ENCODE measurements at places on chromosomes 3 and 15. TPM values are rescaled to one million over a fixed set of nuclear protein-coding genes. Genes with fewer than 3 reads are reported as not detected.

GOLGA6L7 gene
- total RNA-seq, result not detected

LEKR1 gene
- total RNA-seq, result 1.6 TPM

DNA sequence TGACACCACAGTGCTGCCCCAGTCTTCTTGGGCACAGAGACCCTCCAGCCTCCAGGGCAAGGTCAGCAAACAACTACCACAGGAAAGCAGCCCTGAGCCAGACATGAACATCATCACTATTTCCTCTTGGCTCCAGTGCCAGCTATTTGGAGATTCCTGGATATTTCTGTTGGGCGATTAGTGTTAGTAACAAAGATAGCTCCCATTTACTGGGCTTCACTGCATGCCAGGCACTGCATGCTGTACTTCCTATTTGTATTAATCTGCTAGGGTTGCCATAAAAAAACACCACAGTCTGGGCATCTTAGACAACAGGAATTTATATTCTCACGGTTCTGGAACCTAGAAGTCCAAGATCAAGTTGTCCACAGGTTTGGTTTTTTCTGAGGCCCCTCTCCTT, 255.1 kb upstream of the STT3B start:
- peak; percentile 62 for DNase-seq

DNA sequence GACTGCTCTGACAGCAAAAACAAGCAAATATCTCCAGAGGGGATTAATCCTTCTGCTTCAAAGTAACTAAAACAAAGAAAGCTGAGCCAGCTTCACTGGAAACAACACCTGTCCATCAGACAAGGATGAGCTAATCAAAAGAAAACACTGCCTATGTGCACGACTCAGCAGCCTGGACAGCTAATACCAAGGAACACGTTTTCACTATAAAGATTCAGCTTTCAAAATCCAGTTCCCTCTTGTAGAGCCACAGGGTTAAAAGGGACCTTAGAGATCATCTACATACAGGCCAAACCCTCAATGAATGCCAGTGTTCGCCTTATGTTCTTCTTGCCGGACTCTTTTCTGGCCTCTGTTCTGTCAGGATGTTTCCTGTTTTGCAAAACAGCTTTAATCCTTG, 6.9 kb downstream of the TUSC7 start:
- DNase-seq, result no peak

DNA sequence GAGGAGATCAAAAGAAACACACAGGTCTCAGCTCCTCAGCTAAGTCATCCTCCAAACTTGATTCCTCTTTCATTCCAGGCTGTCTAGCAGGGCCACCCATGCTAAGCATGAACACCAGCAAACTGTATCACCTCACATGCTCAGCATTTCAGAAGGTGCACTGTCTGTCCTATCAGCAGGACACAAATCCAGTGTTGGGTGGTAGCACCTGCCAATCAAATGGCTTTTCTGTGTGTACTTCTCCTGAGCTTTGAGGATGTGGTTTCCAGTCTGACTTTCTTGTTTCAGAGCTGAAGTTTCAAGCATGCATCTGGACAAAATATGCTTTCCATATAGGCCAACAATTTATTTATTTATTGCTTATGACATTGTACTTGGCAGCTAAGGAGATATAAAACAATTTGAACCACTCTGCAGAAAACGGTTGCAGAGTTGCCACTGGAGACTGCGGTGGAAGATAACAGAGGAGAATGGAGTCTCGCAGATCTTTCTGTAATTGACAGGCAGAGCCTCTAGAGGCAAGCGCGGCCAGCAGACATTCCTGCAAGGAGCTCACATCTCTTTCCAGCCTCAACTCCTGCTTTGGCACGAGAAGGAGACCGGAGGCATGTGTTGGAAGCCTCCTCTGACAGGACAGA, 167.1 kb upstream of the WNT5A start:
- DNase-seq, result no peak

GRCh38 chr3:122188737-122189136, 5.3 kb downstream of the CASR start:
- DNase-seq, result no peak

- DNase-seq, result no peak
These were observed 3.4 kb downstream of the THBS1 start for GRCh38 chr15:39584266-39584659.

SST gene
- total RNA-seq, result not detected

DNA sequence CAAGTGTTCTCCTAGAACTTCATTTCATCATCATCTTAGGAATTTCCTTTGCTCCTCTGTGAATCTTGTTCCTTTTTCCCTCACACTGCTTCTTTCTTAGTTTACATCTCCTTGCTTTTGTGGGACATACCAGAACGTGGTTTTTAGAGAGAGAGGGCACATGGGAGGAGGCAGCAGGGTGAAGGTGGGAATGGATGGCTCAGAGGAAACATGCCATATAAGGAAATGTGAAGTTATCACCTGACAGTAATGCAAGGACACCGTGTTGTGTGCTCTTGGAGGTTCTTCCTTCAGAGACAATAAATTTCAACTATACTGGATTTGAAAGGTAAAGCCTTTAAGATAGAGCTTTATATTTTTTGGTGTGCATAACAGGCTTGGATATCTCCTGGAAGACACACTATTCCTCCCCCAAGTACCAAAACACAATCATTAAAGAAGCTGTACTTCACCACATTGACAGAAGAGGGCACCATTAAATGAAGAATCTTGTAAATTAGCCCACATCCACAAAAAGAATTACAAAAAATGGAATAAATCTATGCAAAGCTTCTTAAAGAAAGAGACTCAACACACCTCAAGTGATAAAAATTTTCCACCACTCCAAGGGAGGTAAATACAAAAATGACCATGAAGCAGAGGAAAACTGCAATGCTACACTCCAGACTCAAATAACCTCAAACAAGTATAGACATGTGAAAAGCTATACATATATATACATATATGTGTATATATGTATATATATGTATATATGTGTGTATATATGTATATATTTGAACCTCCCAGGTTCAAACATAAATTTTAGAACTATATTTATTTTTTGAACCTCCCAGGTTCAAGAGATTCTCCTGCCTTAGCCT, 26.1 kb downstream of the RPL39L start:
- no peak for DNase-seq

- no peak for DNase-seq
These were observed 33.7 kb downstream of the IFT122 start for GRCh38 chr3:129473769-129474152.

OR5K2 gene
- total RNA-seq, result not detected

DNA sequence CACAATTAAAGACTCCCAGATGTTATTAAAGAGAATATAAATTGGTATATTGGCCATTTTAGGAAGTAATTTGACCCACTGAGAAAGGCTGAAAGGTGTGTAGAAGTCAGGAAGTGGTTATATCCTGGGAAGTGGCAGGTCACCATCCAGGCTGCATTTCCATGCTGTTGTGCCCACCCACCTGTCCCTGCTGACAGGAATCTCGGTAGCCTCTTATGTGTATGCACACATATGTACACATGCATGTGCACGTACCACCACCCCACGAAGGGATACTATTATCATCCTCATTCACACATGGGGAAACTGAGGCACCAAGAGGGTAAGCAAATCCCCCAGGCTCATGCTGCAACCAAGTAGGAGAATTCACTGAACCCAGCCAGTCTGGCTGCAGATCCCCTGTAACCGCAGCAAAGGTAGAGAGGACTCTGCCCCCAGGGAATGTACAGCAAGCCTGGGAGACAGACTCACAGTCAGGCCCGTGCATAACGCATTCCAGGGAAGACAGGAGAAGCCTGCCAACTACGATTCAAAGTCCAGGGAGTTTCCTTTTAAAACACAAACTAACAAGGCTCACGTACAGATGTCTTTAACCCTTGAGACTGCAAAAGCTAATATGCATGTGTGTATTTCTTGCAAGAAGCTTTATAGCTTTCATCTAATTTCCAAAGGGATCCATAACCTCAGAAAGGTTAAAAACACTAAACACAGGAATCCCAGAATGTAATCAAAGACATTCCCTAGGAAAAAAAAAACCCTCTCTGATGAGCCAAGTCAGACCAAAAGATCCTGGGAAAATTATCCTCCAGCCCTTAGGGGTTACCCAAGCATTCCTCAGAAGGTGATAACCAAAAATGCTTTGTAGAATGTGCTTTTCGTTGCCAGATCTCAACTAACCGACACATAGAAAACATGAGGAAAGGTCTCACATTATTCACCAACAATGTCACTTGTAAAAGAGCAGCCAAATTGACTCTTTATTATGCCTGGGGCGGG, 129.6 kb downstream of the ADAMTS17 start:
- no peak for DNase-seq

- no peak for DNase-seq
These were observed 158.0 kb downstream of the CHST2 start for GRCh38 chr3:143277531-143277930.

EPB42 gene
- total RNA-seq, result not detected

All from MG63 (cell line).